ENCODE measurements at places on chromosomes 5 and 9. TPM values are rescaled to one million over a fixed set of nuclear protein-coding genes. Genes with fewer than 3 reads are reported as not detected.

The CNTNAP3B gene
- total RNA-seq, result 29.2 TPM

DNA sequence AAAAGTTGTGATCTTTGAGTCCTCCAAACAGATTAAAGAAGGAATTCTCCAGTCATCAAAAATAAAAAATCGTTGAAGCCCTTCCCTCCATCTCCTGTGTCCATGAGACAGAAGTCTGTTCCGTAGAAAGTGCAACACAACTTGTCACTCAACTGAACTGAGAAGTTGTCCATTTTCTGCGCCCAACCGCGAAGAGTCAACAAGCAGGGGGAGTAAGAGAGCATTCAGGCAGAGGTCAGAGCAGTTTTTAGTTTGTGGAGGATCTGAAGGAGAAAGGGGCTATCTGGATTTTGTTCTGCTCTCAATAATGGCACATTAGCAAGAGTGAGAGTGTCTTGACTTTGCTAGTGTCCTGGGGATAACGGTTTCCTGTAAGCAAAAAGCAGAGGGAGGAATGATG, 303.9 kb downstream of the ICE1 start:
- no peak for DNase-seq

The FGF1 gene
- total RNA-seq, result not detected

DNA sequence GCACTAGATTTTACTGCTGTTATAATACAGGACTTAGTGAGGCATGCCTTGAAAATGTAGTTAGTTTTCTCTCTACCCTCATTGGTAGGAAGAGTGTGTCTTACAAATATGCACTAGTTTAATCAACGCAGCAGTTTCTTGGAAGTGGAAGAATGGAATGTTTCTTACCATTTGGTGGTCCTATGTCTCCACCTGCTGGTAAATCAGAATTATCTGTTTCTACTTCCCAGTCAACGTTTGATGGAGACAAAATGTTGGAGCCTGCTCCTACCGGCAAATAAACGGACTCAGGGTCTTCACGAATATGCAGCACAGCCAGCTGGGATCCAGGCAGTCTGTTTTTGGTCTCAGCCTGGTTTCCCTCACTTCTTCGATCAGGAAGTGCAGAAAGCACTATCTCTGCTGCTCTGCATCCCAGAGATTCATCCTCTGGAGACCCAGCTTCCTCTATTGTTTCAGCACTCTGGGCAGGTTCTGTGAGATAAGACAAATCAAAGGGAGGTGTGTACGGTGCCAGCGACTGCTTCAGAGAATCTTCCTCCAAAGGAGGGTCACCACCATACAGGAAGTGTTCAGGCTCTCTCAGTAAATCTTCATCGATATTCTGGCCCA, 59.5 kb upstream of the PCA3 start:
- DNase-seq, result no peak

DNA sequence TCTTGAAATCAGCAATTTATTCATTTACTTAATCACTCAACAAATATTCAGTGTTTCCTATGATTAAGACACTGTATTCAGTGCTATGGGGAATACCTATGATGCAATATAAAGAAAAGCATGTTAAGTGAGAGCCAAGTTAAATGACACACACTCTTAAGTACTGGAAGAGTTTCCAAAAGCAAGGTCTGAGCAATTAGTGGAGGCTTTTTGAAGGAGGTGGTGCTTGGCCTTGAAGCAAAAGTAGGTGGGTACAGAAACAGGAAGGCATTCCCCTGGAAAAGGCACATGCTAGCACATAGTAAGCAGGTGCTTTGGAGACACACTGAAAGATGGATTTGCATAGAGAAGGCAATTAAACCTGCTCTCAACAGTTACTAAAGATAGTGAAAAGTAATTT, 4.0 kb downstream of the TSLP start:
- no peak for DNase-seq

DNA sequence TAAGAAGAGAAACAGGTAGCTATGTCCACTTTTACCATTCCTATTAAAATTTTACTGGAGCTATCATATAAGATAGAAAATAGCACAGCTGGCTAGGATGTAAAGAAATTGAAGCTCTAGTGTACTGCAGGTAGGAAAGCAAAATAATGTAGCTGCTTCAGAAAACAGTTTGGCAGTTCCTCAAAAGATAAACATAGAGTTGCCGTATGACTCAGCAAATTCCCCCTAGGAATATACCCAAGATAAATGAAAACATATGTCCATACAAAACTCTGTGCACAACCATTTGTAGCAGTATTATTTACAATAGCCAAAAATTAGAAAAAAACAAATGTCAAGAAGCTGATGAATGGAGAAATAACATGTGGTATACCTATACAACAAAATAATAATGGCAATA, 64.6 kb upstream of the SHISAL2B start:
- no peak for DNase-seq

DNA sequence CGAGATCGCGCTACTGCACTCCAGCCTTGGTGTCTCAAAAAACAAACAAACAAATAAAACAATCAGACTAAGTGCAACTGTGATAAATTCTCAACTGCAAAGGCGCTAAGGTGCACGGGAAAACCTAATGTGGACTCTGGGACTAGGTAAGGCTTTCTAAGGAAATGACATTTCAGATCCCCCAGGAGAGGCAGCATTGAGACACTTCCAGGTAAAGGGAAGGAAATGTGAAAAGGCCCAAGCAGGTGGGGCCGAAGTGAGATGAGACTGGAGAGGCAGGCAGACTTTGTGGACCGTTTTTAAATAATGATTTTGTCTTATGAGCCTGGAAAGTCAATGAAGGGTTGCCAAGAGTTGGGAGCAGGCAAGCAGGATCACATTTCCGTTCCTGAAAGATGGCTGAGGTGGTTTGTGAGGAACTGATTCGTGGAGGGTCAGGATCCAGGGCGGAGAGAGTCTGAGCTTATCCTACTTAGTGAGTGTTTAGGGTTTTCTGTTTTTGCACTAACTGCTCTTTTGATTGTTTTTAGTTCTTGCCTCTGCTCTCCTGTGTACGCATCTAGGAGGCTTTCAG, 2.0 kb upstream of the APBA1 start:
- no peak for DNase-seq

DNA sequence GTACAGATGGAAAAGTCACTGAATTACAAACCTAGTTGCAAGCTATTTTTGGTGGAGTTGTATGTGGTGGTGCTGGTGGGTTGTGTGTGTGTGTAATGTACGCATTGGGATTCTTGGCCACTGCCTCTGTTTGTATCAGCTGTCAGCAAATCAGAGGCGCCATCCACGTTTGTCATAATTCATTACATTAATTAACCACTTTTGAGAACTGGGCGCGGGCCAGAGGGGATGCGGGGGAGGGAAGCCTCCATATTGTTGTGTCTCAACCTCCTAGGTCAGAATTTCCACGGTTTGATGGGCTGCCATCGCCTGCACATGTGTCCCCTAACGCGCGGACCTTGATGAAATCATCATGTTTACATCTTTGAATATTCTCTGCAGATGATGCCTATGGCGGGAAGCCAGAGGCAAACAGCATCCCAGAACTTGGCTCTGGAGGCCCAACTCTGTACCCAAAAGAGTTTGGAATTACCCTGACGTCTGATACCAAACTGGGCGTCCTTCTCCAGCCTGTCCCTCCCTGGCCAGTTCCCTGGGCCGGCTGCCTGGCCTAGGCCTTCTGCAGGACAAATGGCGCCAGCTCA, 54.9 kb downstream of the FGF18 start:
- DNase-seq, result no peak

The SLC22A5 gene
- 11.4 TPM for total RNA-seq

DNA sequence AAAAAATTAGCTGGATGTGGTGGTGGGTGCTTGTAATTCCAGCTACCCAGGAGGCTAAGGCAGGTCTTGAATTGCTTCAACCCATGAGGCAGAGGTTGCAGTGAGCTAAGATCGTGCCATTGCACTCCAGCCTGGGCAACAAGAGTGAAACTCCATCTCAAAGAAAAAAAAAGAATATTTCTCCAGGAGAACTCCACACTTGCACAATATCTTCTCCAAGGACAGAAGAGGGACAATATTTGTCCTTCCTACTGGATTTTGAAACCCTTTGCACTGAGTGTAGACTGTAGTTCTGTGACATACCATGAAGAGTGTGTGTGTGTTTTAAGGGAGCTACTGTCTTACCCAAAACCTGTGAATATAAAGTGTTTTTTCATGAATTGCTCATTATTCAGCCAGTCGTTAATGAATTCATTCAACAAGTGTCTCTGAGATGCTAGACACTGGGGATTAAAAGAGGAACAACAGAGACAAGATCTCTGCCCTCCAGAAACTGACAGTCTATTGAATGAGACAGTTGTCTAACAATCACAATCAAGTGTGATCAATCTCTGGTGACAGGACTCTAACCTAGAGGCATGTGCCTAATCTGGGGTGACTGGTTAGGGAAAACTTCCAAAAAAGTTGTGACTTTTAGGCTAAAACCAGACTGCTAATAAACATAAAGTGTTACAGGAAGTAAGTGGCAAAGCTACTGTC, 9.8 kb upstream of the UBE2D2 start:
- no peak for DNase-seq
